ENCODE measurements at places on chromosomes 12 and 14.

GRCh38 chr14:22311636-22312035 is 277.4 kb downstream of the DAD1 start:
- no peak for DNase-seq

DNA sequence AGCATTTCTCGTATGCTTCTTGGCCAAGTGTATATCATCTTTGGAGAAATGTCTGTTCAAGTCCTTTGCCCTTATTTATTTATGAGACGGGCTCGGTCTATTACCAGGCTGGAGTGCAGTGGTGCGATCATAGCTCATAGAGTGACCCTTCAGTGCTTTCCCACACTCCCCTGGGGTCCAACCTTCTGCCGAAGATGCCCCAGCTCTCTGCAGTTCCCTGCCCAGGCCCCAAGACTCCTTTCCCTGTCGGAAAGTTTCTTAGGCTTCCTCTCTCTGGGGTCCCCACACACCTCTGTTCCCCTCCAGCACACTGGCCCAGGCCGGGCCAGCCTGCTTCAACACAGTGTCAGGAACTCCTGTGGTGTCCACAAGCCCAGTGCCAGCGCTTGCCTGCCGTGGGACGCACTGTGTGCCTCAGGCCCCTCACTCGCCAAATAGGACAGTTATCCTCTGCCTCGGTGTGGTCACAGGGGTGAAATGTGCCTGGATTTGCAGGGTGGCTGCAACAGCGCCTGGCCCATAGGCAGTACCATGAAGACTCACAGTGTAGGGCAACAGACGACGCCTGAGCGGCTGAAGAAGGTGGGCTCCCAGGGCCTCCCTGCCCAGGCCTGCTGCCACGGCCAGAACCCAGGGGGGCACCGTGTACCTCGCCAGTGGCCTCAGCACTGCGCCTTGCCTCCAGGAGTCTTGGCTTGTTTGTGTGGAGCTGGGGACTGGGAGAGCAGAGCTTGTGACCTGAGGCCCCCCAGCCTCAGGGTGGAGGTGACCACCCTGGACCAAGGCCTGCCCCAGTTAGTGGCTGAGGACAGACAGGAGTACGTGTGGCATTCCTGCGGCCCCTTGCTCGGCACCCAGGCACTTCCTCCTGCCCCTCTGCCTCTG is 4.9 kb upstream of the ASPG start:
- no peak for DNase-seq

- no peak for DNase-seq
These were observed 75.4 kb downstream of the DUSP6 start for GRCh38 chr12:89276860-89277259.

DNA sequence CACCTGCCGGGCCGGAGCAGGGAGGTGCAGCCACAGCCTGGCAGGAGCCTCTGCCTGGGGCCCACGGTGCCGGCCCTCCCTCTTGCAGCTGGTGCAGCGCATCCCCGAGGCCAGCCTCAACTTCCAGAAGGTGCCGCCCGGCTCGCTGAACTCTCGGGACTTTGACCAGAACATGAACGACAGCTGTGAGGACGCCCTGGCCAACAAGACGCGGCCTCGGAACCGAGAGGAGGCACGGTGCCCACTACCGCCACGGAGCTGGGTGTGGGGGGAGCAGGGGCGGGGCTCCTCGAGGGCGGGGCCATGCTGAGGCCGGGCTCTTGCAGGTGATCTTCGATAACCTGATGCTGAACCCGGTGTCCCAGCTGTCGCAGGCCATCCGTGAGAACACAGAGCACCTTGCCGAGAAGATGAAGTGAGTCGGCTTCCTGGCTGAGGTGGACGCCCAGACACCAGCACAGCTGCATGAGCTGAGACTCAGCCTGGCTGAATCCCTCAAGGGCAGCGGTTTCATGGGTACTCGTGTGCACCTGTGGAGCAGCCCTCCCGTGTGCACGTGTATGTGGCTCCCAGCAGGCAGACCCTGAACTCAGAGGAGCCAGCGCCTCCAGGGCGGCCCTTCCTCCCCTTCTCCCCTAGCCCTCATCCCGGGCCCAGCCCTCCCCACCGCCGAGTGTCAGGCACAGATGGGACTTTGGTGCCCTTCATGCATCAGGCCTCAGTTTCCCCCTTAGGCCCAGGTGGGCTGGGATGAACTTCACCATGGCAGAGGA is 28.6 kb downstream of the CEP170B start:
- no peak for DNase-seq
